ENCODE measurements at places on chromosomes 12 and 14.

DNA sequence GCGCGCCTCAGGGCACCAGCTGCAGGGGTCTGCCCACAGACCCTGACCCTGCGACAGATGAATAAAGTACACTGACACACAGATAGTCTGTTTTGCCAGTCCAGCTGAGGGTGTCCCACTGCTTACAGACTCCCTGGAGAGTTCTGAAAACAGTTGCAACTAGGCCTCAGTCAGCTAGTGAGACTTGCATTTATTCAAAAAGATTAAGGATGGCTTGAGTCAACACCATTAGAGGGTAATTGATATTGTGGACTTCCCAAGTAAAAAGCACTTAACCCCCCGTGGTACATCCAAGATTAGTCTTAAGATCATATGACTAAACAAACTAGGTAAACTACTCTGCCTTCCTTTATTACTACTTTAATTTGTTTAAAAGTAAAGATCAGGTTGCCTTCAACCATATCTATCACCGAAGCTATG, 11.1 kb upstream of the PSEN1 start:
- no peak for DNase-seq

GRCh38 chr14:67371247-67372148, 11.4 kb downstream of the EIF2S1 start:
- no peak for DNase-seq

DNA sequence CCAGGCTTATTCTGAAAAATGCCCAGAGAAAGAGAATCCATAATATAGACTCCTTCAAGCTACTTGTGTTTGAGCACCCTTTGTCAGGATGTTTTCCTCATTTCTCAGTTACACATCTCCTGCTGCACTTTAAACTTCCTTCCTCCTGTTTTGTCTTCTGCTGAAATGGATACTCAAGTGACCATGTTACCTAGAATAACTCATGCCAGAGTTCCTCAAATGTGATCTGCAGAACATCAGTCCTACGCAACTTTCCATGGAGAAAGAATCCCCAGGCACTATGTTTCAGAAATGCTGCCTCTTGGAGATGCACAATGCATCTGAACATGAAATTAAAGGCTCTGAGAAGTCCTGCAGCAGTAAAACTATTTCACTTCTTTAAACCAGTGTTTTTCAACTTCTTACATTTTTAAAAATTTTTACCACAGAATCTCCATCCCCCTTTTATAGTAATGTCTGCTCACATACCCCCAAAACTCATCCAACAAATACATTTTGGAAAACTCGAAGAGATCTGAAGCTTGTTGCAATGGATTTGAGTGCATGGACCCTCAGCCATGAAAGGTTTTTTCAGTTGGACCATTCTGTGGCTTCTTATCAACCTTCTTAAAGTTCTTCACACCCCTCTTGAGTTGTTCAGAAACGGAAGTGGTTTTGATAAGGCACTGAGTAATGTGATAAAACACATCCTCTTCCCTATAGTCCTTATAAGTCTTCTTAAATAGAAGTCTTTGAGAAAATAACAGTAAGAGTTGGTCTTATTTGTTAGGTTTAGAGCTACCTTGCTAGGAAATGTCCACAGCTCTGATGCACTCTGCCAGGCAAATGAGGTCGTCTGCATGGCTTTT, 84.5 kb upstream of the KCNA1 start:
- DNase-seq: no peak

GRCh38 chr14:87898301-87898700, 94.7 kb downstream of the GALC start:
- DNase-seq: no peak

- no peak for DNase-seq
Observed at GRCh38 chr12:118972982-118973381, 8.4 kb upstream of the SRRM4 start.

DNA sequence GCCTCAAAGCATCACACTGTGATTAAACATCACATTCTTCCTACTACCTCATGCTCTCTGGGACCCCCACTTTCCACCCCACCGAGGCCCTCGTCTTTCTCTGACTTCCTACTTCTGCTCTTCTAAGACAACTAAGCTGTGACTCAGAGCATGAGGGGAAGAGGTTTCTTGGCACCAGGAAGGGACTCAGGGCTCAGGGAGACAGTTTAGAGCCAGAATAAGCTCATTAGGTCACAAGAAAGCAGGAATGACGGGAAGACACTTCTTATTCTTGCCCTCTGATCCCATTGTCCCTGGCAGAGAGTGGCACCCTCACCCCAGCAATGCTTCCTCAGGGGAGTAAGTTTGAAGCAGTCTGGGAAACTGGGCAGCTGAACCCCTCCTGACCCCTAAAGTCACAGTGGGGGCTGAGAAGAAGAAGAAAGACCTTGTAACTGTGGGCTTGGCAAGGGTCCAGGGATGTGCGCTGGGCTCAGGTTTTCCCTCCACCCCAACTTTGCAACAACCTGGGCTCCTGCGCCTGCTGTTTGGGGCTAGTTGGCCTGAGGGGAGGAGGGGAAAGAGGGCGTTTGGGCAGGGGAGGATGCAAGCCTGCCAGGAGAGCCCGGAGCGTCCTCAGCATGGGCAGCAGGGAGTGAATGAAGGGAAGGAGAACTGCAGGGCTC, 64.6 kb upstream of the ACTN1 start:
- no peak for DNase-seq

- DNase-seq: no peak
Observed at GRCh38 chr12:86148612-86149011, 107.6 kb downstream of the MGAT4C start.

GRCh38 chr14:88079624-88080023, 74.7 kb downstream of the GPR65 start:
- DNase-seq: no peak

- no peak for DNase-seq
Observed at GRCh38 chr12:30936036-30936435, 9.5 kb downstream of the TSPAN11 start.

DNA sequence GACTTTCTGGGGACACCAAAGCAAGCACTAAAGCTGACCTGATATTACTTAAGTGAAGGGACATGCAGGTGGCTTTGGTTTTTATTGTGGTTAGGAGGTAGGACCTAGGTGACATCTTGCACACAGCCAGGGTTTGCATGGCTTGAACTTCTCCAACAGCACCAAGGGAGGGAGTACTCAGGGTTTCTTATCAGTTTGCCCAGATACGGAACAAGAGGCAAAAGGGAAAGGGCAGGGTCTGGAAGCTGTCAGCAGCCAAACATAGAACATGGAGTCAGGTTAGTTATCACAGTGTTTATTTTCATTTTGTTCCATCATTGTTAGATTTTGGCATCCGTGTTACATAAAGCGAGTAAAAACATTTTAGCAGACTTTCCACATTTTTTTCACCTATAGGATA, 186.3 kb upstream of the CLEC14A start:
- DNase-seq: no peak

DNA sequence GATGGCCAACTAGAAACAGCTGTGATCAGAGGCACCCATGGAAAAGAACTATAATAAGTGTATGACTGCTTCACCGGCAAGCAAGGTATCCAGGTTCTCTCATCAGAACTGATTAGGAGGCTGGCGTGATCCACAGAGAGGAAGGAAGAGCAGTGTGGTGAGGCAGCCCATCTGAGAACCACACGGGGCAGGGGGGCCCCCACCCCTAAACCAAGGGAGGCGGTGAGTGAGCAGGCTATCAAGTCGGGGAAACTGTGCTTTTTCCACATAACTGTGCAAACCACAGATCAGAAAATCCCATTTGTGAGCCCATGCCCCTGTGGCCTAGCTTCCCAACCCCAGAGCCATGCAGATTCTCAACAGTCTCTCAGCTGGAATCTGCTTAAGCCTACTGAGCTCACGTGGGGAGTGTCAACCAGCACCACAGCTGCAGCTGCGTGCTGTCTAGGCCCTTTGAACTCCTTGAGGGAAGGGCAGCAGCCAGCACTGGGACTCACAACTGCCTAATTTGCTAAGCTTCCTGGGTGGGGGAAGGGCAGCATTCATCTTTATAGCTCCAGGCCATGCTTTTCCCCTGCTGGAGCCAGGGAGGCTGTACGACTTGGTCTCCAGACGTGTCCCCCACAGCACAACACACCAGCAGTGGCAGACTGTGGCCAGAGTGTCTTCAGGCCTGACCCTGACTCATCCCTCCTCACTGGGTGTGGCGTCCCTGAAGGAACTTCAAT, 444.4 kb upstream of the ATP2B1 start:
- DNase-seq: no peak

- no peak for DNase-seq
Observed at GRCh38 chr12:87112571-87113345, 856.6 kb upstream of the MGAT4C start.

GRCh38 chr12:108066583-108067577, 62.2 kb upstream of the WSCD2 start:
- DNase-seq: no peak

DNA sequence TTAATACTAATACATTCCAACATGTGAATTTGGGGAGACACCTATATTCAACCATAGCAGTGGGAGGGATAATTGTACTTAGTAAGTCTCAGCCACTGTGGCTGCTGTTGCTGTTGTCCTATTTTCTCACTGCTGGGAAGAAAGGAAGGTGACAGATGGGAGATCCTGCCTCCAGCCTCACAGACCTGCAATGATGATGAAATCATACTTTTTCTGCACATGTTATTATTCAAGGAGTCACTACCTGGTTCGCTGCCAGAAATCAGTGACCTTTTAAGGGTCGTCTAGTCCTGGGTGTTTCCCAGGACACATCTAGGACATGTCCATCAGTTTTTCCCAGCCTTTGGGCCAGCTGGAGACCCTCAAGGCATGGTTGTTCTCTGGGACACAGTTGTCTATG, 106.2 kb upstream of the RPH3A start:
- DNase-seq: no peak

DNA sequence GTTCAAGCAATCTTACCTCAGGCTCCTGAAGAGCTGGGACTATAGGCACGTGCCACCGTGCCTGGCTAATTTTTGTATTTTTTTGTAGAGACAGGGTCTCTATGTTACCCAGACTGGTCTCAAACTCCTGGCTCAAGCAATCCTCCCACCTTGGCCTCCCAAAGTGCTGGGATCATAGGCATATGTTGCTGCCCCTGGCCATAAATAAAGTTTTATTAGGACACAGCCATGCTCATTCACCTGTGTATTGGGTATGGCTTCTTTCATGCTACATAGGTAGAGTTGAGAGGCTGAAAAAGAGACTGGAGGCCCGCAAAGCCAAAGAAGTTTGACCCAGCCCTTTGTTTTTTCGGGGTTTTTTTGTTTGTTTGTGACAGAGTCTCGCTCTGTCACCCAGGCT, 61.7 kb upstream of the NCOR2 start:
- no peak for DNase-seq

Data from NCI-H2081 treated with DMSO at 0.1 percent for 48 hours (cell line).